ENCODE measurements at places on chromosomes 4 and X. TPM values are rescaled to one million over a fixed set of nuclear protein-coding genes. Genes with fewer than 3 reads are reported as not detected.

Gene PRIMPOL
- total RNA-seq = 17.6 TPM

Gene PPP1R2C
- total RNA-seq = not detected

Gene CPZ
- not detected for total RNA-seq

Gene EGFL6
- total RNA-seq = not detected

Gene CLNK
- not detected for total RNA-seq

Gene JAKMIP1
- not detected for total RNA-seq

Gene HPGDS
- not detected for total RNA-seq

Gene PCYT1B
- total RNA-seq = 1.6 TPM

Gene F9
- total RNA-seq = not detected

- no peak for DNase-seq
Observed at GRCh38 chr4:2823671-2824328, 19.8 kb upstream of the ADD1 start.

- DNase-seq = no peak
Observed at GRCh38 chrX:46328133-46328532, 217.1 kb downstream of the ZNF674 start.

DNA sequence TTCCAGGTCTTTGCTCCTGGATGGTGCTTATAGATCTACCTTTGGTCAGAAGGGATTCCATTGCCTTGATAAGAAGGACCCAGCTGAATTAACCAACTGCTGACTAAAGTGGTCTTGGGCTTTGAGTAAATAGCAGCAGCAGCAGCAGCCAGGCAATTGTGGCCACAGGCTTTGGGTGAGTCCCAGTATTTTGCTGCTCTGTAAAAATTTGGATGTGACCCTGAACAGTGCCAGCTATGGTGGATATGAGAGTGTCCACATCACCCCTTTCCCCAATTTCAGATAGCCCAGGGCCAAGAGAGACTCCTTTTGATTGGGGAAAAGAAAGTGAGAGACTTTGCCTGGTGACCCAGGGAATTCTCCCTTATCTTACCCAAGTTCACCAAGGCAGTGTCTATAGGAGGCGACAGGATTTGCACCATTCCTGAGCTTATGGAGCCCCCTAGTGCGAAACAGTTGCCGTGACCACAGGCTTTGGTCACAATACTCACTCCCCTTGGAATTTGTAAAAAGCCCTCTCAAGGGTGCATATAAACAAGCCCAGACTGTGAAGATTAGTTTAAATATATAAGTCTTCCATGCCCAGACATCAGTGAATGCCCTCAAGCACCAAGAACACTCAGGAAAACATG, 518.0 kb downstream of the TMA16 start:
- DNase-seq = peak; percentile 56

- no peak for DNase-seq
Observed at GRCh38 chr4:102836596-102836995, 9.2 kb upstream of the UBE2D3 start.

GRCh38 chr4:173522951-173523395, 7.1 kb downstream of the HAND2 start:
- DNase-seq = no peak

DNA sequence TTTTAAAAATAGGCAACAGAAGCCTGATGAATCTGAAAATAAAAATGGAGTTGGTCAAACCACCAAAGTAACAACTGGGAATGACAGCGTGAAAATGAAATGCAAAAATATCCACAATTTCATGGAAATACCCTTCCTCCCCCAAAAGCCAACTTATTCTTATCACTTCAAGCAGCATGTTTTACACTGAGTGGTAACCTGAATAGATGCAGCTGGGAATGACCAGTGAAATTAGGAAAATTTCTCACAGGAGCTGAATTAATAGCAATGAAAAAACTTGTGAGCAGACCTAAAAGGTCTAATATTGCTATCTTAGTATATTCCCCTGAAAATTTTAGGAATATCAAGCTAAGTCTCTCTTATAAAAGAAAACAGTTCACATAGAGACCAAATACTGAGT, 239.0 kb downstream of the PCDH18 start:
- no peak for DNase-seq

DNA sequence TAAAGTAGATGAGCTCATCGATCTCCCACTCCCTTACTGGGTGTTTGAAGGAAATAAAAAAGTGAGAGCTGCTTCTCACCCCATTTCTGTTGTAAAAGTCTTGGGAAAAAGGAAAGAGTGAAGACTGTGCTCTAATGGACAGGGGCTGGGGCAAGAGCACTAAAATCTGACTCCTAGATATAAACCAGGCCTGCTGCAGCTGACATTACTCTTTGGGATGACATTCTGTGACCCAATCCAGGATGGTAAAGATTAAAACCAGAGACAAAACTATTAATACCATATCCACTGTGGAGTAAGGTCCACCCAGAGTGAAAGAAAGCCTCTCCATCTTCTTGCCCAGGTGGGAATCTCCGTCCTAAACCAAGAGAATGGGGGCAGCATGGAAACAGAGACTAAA, 20.1 kb upstream of the NEUROG2 start:
- DNase-seq = no peak

- peak; percentile 80 for DNase-seq
Observed at GRCh38 chr4:138870737-138871554, 144.6 kb upstream of the NOCT start.

DNA sequence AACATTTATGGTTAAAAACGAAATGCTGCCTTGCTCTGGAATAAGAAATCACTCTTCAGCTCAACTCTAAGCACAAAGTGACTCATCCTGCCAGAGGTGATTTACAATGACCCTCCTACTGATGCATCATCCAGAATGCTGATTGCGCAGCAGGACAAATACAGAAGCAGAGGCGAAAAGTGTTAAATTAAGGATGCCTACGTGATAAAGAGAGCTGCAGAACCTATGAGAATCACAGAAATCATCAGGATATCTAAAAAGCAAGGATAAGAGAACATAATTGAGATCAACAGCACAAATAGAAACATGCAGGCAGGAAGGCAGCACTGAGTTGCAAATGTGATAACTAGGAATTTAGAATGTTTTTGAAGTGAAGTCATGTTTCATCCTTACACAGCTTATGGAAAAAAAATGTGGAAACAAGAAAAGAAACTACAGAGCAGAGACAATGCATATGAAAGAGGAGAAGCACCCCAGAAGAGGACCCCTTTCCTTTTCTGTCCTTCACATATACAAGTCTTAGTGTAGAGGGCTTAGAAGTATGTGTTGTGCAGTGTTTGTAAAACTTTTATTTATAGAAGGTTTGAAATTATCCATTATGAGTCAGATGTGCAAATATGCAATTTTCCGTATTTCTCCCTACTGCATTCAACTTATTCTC, 188.4 kb downstream of the SLC7A11 start:
- DNase-seq = no peak

- DNase-seq = peak; percentile 61
Observed at GRCh38 chr4:74932832-74933561, at the start of gene PARM1. Gene PARM1, plus strand, starts transcription at chr4:74933116. Its CDS starts 212 bp downstream, at chr4:74933328.

DNA sequence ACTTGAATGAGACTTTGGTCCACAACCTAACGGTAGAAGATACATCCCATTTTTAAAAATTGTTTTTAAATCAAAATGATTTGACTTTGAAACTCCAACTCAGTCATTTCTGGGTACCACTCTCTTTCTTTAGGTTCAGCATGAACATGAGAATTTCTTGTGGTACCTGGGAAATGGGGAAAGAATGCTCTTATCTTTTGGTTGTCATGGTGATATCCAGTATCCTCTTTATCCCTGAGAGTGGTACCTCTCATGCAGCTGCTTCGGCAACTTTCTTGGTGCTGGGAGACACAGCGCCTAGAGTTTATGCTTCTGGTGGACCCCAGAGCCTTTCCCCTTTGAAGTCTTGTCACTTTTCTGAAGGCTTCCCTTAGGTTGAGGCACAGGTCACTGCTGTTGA, 465.1 kb upstream of the FAT1 start:
- no peak for DNase-seq

GRCh38 chrX:35040871-35041270, 98.3 kb downstream of the FAM47B start:
- no peak for DNase-seq

GRCh38 chrX:55326985-55327384, 62.3 kb upstream of the PAGE3 start:
- DNase-seq = no peak

DNA sequence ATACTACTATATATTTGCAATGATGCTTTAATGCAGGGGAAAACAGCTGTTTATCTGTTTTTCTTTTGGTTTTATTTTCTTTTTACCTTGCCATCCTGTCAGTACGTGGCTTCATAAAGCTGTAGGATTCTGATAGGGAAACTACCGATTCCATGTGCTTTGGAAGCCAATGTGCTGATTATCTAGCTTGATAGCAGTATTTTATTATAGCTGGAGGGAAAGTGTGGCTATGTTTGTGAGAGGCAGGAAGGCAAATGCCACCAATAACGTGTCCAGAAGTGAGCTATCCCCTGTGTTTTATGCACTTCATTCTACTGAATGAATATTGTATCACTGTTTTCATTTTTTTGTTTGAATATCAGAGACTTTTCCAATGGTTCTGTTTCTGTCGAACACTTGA, 43.7 kb downstream of the IL15 start:
- no peak for DNase-seq

- DNase-seq = no peak
Observed at GRCh38 chr4:30854531-30854930, 134.4 kb downstream of the PCDH7 start.

GRCh38 chr4:155643087-155643486, 23.6 kb upstream of the GUCY1A1 start:
- no peak for DNase-seq

DNA sequence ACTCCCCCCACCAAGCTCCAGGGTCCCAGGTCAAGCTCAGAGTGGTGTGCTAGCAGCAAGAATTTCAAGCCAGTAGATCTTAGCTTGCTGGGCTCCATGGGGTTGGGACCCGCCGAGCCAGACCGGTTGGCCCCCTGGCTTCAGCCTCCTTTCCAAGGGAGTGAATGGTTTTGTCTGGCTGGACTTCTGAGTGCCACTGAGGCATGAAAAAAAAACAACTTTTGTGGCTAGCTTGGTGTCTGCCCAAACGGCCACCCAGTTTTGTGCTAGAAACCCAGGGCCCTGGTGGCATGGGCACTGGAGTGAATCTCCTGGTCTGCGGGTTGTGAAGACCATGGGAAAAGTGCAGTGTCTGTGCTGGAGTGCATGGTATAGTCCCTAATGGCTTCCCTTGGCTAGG, 82.6 kb downstream of the NBDY start:
- DNase-seq = no peak

DNA sequence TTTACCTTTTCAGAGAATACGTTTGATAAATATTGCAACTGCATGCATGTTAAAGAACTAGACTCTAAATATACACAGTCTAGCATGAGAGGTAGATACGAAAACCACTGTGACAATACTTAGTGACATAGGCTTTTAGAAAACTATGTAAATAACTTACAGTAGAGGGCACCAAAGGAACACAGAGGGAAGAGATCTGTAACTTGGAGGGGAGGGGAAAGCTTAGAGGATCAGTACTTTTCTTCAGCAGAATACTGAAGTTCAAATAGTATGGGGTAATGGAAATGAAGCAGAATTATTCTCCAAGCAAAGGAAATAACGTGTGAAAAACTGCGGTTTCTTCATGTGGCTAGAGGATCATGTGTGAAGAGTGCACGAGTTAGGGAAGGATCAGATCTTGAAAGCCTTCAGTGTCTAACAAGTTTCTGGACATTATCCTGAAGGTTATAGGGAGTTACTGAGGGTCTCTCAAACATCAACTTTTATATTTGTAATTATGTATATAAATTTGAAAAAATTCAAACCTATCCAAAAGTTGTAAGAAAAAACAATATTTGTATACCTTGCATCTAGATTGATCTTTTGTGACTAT, 264.3 kb downstream of the NPFFR2 start:
- peak; percentile 76 for DNase-seq

DNA sequence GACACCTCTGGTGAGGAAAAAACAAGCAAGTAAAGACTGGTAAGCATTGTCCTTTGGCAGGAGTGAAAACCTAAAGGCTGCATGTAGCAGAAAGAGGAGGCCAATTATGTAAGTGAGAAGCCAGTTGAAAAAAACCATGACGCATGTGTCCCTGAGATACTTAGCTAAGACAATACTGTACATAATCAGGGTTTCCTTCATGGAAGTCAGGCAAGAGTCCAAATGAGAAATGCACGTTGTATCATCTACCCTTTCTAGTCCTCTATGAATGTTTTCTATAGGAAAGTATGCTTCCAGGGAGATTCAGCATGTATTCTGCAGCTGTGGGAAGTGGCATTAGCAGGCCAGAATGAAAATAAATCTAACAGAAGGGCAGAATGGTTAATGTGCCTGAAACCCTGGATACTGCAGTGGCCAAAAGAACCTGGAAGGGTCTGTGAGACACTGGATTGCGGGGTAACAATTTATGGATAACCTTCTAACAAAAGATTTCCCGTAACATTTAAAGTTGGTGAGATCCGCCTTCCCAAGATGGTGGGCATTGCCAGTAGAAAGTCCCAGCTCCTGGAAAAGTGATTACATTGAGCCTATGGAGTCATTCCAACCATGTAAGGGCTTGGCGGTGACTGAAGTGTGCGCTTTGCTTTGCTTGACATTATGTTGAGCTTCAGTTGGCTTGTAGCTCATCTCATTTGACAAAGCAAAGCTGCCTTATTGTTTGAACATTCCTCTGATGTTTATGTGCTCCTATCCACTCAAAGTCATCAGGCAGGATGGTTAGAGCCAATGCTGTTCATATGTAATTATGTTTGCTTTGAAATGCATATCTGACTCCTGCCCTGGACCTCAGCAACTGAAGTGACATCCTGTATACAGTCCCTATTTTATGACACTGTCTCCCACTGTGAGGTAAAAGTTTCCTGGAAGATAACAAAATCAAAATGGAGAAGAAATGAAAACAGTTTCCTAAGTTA, 200.4 kb downstream of the ARHGAP24 start:
- DNase-seq = no peak
